ENCODE measurements at places on chromosomes 5 and 9. TPM values are rescaled to one million over a fixed set of nuclear protein-coding genes. Genes with fewer than 3 reads are reported as not detected.

DNA sequence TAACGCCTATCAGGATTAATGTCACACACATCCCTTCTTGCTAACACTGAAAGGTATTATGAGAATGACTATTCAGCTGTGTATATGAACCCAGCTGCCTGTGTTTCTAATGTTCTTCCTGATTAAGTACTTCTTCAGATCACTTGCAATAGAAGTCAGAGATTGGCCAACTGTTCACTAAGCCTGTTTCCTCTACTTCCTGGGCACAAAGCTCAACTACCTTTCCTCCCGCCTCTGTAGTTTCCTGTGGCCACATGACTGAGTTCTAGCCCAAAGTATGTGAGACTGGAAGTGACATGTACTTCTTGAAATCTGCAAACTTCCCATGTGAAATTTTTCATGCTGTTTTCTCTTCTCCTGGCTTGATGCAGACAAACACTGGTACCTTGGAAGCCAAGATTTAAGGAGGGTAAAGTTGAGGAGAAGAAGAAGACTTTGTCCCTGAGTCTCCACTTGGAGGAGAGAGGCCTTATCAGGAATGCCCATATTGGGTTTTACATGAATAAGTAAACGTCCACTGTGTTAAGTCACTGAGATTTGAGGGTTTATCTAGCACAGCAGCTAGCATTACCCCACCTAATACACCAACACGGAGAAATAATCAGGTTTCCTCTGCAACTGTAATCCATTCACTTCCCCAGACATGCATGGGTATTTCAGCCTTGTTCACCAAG, 58.6 kb downstream of the SLIT3 start:
- DNase-seq = no peak

GRCh38 chr5:172910828-172911627, 48.2 kb upstream of the RPL26L1 start:
- DNase-seq = peak; percentile 27

DNA sequence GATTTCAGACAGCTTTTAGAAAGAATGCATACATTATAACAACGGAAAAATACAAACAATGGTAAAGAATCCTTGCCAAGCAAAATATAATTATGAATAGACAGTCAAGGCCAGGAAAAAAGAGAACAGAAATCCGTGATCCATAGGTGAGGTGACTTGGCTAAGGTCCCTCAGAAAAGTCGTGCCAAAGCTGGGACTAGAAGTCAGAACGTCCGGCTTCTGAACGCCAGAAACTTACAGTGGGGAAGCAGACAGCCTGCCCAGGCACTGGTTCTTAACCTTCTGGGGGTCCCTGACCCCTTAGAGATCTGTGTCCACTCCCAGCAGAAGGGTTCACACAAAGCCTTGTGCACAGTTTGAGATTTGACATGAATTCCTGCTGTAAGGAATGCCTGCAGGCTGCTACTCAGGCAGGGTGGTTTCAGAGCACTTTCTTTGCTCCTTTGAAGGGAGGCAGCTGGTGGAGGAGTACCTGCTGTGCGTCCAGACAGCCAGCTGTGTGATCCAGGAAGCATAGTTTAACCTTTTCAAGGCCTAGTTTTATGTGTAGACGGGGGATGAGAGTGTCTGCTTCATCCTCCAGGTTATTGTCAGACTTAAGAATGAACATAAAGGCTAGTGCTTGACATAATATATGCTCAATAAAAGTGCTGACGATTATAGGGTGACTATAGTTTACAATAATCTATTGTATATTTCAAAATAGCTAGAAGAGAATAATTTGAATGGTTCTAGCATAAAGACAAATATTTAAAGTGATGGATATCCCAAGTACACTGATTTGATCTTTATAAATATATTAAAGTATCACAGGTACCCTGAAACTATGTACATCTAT, 852 bp downstream of the ARHGEF37 start:
- DNase-seq = no peak

GRCh38 chr9:92637326-92637725, 32.6 kb downstream of the IPPK start:
- DNase-seq = no peak

- DNase-seq = no peak
Observed at GRCh38 chr9:87824216-87824875, 58.3 kb upstream of the SPATA31E1 start.

GRCh38 chr5:164359260-164360255, 854.1 kb downstream of the MAT2B start:
- DNase-seq = no peak

GRCh38 chr5:78002690-78003089, 226.6 kb upstream of the TBCA start:
- DNase-seq = no peak

Gene SLC6A18
- not detected for total RNA-seq

DNA sequence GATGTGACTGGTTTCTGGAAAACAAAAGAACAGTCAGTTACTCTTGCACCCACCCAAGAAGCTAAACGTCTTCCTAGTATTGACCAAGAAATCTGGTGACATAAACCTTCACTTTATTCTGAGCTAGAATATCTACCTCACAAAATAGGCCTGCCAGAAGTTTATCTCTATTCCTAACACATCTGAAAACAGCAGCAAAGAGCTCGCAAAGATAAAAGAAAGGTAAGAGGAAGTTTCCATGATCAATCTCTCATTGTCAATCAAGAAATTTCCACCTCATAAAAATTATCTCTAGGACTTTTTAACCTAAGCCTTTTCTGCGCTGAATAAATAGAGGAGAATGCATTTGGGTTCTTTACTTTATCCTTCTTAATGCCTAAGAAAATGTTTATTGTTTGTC, 17.3 kb upstream of the ZNF474 start:
- DNase-seq = no peak

DNA sequence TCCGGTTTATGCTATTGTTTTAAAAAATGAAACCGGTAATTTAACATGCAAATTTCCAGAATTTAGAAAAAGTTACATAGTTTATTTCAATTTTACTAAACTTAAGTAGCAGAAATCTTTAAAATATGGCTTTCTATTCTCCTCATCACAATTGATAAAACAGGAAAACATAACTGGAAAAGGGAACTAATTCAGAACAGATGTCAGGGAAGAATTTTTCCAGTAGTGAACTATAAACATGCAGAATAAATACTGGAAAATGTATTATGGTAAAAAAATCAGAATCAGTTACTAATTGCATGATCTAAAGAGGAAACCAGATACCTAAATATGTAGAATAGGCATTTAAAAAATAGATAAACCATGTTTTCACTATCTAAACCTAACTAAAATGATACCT, 7.3 kb upstream of the NR4A3 start:
- no peak for DNase-seq

DNA sequence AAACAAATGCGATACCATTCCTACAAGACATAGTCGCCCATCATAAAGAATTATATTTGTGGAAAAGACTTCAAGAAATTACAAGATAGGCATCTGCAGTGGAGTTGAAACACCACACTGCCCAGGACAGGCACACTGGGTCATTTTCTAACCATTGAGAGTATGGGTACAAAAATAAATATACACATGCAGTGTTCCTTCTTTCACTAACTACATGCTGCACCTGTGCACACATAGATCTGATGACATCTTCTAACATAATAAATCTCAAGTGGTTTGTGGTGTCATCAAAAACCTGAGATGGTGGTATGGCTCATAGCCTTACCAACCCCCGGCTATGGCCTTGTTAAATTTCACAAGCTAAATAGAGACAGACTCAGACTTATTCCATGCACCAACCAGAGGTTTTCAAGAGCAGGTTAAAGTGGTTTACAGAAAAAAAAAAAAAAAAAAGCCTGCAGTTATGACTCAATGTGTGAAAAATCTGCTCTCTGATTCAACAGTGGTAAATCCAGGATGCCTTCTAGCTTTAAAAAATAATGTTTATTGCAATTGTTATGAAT, 12.4 kb upstream of the NFIB start:
- no peak for DNase-seq

DNA sequence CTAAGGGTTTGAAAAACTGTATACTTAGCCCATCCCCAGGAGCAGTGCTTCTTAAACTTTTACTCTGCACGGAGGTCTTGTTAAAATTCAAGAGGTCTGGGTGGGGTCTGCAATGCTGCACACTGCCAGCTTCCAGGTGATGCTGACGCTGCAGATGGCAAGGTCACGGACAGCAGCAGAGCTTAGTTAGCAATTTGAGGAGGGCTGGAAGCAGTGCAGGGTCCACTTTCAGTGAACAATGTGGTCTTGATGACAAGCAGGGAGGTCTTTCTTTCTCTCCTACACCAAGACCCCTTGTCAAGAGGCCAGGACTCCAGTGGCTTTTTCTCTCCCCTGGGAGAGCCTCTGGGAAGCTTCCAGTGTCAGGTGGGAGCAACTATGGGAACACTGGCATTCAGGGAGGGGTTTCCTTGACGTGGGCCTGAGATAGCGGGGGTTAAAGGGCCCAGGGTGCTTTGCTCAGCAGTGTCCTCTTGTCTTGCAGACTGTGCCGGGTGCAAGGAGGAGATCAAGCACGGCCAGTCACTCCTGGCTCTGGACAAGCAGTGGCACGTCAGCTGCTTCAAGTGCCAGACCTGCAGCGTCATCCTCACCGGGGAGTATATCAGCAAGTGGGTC, 65.0 kb upstream of the AFAP1L1 start:
- DNase-seq = no peak

DNA sequence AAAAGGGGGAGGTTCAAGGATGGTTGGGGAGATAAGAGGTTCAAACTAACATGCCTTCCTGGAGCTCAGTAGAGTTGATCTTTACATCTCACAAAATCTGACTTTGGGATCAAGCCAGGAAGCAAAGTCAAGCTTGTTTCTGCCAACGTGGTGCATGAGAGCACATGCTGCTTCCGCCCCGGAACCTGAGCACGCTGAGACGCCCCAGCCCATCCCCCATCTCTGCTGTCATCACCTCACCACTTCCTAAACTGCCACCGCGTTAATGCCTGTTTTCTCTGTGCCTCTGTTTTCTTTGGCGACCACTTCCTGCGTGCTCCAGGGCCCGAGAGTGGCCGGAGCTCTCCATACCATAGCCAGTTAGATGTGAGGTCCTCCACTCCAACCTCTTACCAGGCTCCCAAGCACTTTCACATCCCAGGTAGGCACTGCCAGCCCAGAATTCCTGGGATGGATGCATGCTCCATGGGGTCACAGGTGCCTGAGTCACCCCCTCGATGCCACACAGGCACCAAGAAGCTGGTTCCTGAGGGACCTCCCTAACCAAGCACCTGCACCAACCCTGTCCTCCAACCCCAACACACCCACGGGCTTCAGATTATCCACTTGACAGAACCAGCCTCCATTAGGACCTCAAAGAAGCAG, 31.2 kb upstream of the AFAP1L1 start:
- peak; percentile 79 for DNase-seq

DNA sequence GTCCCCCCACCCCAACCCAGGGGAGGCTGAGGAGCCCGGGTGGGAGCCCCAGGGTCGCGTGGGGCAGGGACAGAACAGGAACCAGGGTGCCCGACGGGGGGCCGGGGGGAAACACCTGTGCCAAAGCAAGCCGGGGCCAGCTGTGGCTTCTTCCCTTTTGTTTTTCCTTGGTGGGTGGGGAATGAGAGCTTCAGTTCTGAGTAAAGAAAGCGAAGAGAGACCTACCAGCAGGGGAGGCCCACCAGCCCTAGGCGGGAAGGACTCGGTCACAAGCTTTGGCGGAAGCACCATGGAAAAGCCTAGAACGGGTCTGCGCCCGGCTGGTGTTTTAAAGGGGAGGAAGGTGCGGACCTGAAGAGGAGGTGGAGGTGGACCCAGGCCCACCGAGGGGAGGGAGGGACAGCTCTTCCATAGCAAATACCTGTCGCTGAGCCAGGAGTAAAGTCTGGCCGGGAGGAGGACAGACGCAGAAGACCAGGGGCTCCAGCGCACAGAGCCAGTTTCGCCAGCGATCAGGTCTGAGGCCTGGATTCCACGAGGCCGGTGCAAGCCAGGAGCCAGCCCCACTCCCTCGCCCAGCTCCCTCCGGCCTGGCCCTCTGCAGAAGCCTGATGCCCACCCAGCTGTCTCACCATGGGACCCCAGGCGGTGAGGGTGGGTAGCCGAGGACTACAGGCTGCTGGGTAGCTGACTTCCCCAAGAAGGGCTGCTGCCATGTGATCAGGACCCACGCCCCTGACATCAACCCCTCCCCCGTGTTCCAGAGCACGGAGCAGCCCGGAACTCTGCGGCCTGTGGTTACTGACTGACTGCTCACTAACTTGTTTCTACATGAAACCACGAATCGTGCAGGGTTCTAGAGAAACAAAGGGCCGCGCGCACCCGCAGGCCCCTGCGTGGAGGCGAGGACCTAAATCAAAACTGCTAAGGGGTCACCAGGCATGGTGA, 849 bp upstream of the MGAT1 start:
- peak; percentile 97 for DNase-seq

DNA sequence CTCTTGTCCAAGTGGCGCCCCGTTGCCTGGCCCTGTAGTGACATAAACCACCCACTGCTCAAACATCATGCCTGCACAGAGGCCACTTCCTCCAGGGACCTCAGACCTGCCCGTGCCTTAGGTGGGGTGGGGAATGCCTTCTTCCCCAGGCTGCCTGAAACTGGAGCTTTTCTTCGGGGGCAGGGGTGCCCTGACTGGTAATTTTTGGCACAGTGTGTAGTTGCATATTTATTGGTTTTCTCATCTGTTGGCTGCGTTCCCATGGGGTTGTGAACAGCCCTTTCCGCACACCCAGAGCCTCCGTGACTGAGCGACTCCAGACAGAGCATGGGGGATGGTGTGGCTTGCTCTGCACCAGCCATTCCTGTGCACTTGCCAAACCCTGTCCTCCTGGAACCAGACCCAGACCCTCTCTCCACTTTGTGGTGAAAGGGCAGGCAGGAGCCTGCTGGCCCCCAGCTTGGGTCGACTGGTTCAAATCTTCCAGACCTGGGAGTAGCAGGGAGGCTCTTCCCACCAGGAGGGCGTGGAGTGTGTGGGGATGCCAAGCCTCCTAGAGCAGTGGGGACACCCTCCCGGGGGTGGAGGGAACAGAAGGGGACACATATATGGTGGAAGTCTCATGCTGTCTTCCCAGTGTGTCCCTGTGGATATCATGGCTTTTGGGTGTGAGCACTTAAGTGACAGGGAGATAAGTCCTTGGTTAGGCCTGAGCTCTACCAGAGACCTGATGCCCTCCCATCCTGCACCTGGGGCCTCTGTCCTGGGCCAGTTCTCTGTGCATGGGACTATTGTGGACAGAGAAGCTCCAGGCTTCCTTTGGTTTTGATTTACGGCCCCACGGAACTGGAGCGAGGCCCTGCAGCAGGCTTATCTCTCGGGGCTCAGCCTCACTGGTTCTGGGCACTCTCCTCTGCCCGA, 39.6 kb downstream of the WNK2 start:
- DNase-seq = no peak

- no peak for DNase-seq
Observed at GRCh38 chr5:1445313-1445688, at the start of gene SLC6A3. SLC6A3 (minus strand) TSS chr5:1445440; CDS start chr5:1443197, 2,243 bp downstream.

DNA sequence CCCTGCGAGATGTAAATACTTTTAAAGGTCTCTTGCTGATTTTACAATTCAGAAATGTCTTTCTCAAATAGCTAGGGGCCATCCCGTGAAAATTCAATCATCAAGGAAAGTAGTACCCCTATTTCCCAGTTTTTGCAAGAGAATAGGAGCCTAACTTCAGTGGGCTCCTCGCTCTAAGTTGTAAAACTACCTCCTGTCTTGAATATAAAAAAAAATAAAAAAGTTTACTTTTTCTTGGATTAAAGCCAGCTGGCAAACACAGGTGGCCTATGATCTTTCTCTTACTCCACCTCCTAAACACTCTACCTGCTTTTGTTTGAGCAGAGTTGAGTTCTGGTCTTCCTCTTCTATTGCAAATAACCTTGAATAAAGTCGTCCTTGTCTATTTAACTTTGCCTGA, 79.4 kb downstream of the SLCO4C1 start:
- DNase-seq = no peak

Data from activated CD8-positive, alpha-beta T cell treated with anti-CD3 and anti-CD28 coated beads, Interleukin-2, amount 10 ng/mL, durations not matched to agents 7 days and 5 days (primary cell).